ENCODE measurements at places on chromosomes 5 and 9. TPM values are rescaled to one million over a fixed set of nuclear protein-coding genes. Genes with fewer than 3 reads are reported as not detected.

Gene FGF18
- total RNA-seq: 0.37 TPM

Gene ADRB2
- not detected for total RNA-seq

DNA sequence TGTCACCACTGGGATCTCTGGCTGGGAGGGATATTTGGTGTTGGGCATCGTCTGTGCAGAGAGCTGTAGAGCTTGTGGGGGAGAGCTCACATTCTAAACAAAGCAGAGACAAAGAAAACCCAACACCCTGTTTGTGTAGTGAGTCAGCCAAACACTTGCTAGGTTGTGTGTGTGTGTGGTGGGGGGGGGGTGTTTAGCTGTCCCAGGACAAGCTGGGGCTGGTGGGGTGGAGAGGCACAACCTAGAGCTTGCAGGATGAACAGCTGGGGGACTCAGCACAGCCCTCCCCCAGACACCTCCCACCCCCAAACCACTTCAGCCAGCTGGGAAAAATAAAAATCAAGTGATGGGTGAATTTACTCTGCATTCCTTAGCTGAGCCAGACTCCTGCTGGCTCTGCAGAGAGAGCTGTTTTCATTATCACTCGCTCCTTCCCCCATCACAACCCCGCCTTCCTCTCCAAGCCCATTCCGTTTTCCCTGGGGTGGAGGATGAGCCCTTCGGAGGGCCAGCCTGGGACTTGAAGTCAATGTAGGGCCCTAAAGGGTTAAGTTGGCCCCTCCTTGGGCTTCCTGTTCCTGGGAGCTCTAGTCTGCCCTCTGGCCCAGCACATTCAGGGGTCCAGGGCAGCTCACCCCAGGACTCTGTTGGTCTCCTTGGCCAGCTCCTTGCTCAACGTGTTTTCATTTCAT is 2.6 kb downstream of the OLFML2A start:
- H3K27me3 ChIP-seq: peaks cover 27% of the 10 kb centered on the region
- no peak overlapping the region for H3K4me3 ChIP-seq
- peak; percentile 23 for DNase-seq
- no peaks in the 10 kb centered on the region for H3K36me3 ChIP-seq

Gene MIER3
- total RNA-seq: 30.8 TPM

Gene MLANA
- not detected for total RNA-seq

GRCh38 chr5:13640270-13640669 is 304.2 kb downstream of the DNAH5 start:
- no peak for DNase-seq
- H3K36me3 ChIP-seq: no peaks in the 10 kb centered on the region
- H3K27me3 ChIP-seq: no peaks in the 10 kb centered on the region
- H3K4me3 ChIP-seq: no peak overlapping the region
- no peaks in the 10 kb centered on the region for H3K4me1 ChIP-seq

Gene PCDHB12
- 1.3 TPM for total RNA-seq

GRCh38 chr5:96863949-96864584 is 12.2 kb upstream of the ERAP2 start:
- H3K27me3 ChIP-seq: no peaks in the 10 kb centered on the region
- no peak overlapping the region for H3K27ac ChIP-seq
- H3K36me3 ChIP-seq: no peaks in the 10 kb centered on the region
- no peak for DNase-seq
- no peak overlapping the region for H3K4me3 ChIP-seq
